ENCODE measurements at places on chromosomes 2 and 18.

DNA sequence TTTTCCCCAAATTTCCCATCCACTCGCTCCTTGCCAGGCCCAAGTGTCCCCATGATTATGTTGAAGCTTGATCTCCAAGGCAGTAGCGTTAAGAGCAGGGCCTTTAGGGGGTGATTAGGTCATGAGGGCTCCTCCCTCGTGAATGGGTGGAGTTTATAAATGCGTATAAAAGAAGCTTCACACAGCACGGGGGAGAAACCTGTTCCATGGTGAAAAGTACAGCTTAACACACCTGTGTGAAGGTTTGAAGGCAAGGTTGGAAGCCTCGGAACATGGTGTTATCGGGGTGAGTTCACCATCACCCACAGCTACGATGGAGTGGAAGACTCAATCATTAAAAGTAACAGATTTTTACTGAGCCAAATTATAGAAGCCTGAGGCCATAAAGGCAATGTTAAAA lies 137.4 kb upstream of the ALKAL2 start:
- DNase-seq, result no peak

DNA sequence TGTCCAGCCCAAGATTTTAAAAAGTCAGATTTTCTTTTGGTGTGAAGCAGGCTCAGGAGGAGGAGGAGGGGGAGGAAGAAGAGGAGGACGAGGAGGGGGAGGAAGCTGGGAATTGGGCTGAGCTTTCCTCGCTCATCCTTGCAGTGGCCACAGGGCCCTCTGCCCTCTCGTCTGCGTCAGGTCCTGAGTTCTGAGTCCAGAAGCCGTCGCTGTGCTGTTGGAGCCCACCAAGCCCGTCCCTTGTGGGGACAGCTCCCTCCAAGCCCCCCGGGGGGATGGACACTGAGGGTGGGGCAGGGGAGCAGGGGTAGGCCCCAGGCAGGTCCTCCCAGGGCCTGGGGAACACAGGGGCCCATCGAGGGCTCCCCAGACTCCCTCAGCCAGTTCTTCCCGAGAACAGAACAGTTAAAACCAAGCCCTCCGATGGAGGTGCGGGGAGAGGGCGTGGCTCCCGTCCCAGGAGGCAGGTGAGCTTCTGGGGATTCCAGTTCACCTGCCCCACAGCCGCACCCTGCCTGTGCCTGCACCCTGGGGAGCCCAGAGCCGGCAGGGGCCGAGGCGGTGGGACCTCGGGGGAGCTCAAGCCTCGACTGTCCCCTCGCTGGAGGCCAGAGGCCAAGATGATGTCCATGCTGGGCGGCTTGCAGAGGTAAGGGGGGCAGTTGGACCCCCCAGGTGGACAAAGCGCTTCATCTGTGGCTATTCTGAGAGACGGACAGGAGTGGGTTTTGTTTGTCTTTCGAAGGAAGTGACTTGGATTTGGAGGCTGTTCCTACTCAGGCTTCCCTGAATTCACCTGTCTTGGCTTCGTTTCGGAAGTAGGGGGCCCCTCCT lies at the start of gene GAL3ST2:
GAL3ST2 (plus strand) TSS at position 487 of the 834 bp plus-strand sequence; CDS start at position 621, 134 bp downstream.
- DNase-seq, result no peak

- no peak for DNase-seq
These were observed 230.2 kb upstream of the SMAD2 start for GRCh38 chr18:48160622-48161021.

DNA sequence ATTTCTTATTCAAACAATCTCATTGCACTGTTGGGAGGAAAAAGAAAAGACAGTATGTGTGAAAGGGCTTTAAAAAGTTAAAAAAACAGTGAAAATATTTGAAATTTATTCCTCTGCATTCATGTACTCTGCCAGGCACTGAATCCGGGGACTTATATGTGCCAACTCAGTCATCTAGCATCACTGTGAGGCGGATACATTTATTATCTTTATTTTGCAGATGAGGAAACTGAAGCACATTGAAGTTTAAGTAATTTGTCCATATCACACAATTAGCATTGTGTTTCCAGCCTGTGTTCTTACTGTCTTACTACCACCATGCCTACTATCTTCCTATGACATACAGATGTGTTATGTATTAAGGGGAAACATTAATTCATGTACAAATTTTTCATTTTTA lies 1.8 kb downstream of the LCLAT1 start:
- DNase-seq, result no peak

DNA sequence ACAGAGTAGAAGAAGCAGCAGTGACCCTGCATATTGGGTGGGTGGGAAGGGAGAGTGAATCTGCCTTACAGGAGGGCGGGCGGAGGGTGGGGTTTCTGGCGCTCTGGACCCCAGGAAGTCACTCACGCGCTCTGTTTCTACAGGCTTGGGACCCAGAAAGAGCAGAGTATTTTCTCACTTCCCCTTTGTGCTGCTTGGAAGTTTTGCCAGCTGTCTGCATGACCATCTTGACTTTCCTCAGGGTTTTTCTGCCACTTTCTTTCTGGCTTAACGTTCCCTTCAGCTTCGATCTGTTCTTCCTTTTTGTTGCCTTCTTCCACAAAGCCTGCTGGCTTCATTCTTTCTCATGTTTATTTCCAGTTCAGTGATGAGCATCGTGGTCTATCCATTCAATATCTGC lies 383.1 kb downstream of the GALR1 start:
- no peak for DNase-seq

DNA sequence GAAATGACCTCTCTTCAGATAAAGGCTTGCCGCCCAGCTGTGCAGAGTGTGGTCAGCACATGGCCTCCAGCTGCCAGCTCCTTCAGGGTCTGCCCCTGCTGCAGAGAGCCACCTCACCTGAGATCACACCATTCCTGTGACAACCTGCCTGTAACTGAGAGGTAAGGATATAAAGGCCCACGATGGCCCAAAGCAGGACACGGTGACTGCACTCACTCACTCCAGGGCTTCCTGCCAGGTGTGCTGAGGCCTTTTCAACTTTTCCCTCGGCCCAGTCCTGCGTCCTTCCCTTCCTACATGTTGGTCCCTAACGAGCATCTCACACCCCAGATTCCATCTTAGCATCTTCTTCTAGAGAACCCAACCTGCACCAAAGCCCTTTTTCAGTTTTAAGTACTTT lies 36.2 kb downstream of the ANKRD44 start:
- DNase-seq, result no peak

DNA sequence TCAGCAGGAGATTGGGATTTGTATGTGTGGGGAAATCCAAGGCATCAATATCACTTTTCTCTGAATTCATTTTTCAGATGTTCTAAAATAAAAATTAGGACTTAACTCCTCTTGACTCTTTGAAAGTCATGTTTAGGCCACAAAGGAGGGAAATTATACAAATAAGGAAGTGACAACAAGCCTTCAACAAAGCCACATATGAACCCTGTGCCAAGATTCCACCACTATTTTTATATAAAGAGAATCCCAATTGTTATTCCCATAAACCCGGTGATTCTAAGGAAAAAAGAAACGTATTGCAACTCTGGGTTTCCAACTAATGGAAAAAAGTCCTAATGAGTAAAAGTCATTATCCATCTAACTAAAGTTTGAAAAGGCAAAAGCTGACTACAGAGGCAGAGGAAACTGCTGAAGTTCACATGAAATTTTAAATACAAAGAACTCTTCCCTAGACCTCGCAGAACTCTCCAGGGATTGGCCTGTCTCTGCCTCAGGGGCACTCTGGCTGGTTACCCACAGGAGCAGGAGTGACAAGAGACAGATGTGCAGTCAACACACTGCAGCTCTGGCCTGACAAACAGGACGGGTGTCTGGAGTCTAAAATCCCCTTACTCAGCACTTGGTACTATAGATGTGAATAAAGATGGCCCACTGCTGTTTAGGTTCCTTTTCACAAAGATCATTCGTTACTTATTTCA lies 11.5 kb downstream of the NPC1 start:
- peak; percentile 16 for DNase-seq

GRCh38 chr2:3959372-3959771 lies 256.0 kb downstream of the DCDC2C start:
- no peak for DNase-seq

DNA sequence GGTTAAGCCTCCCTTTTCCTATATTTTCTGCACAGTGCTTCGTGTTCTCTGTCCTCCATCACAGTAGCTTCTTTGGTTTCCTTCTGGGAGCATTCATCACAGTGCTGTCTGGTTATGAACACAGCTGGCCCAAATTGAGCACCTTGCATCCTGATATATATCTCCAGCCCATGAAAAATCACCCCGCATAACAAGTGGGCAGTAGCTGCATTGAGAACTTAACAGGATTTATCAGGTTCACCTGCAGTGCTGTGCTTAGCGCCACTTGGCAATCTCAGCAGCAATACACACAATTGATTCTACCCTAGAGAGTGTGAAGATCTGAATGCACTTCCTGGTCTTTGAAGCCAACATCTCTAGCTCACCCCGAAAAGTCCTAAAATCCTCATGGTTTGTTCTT lies 408.0 kb downstream of the RNF144A start:
- DNase-seq, result no peak

- no peak for DNase-seq
These were observed 166.5 kb downstream of the SEPTIN10 start for GRCh38 chr2:109447251-109447661.

- DNase-seq, result no peak
These were observed 85.7 kb upstream of the FRZB start for GRCh38 chr2:182951948-182952663.

GRCh38 chr2:54013996-54014395 lies 43.2 kb upstream of the PSME4 start:
- no peak for DNase-seq

DNA sequence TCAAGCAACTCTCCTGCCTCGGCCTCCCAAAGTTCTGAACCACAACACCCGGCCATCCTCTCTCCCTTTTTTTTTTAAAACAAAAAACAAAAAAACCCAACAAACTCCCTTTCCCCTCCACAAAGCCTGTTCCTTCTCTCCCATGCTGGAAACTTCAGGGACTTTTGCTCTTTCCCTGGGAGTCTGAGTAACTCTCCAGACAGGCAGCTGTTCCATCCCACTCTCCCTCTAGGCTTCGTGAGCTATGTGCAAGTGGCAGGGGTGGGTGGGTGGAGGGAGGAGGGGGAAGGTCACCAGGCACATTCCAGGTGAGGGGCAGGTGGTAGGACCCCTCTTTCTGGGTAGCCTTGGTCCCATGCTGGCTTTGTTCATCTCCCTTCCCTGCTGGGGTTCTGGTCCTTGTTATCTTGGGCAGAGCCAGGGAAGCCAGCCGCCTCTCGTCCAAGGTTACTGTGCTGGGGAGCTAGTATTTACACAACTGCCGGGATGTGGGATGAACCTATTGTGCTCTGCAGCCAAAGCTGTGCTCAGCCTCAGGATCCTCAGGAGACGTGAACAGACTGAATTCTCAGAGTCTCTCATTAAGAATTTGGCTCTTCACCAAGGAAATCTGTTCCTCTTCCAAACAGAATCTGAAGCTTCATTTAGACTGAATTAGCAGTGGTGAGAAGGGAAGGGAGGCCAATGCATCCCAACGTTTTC lies 106.9 kb downstream of the LIPG start:
- no peak for DNase-seq

DNA sequence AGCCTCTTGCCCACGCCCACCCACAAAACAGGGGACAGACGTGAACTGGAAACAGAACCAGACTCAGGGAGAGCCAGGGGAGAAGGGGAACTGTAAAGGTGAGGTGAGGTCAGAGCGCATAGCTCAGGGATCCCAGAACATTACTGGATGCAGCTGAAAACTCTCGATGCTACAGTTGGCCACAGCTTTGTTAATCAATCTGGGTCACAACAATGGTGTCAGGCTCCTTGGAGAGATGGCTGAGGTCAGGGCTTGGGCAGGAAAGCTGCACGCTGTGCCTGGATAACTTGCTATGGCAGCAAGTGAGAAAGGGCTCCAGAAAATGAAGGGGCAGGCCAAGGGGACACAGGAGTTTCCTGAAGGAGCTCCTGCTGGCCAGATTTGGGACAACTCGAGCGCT lies 263.3 kb downstream of the TFCP2L1 start:
- DNase-seq, result no peak

GRCh38 chr18:24388957-24389356 lies 8.7 kb downstream of the OSBPL1A start:
- no peak for DNase-seq

DNA sequence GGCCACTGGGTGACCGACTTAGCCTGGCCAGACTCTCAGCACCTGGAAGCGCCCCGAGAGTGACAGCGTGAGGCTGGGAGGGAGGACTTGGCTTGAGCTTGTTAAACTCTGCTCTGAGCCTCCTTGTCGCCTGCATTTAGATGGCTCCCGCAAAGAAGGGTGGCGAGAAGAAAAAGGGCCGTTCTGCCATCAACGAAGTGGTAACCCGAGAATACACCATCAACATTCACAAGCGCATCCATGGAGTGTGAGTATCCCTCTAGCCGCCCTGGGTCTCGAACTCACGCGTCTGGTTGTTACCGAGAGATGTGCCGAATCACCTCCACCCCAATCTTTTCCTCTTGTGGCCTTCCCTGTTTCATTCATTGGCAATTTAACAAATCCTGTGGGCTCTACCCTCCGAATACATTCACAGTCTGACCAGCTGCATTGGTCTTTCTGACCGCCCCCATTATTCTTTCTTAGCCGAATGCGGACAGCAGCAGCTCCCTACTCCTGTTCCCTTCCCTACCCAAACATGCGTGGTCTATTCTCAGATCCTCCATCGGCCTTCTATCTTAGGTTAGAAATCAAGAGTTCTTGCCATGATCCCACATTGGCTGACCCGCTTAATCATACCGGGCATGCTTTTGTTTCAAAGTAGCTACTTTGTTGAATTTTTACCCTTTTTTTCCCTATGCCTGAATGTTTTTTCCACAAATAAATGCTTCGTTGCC lies 631 bp downstream of the RPL31 start:
- DNase-seq, result no peak

DNA sequence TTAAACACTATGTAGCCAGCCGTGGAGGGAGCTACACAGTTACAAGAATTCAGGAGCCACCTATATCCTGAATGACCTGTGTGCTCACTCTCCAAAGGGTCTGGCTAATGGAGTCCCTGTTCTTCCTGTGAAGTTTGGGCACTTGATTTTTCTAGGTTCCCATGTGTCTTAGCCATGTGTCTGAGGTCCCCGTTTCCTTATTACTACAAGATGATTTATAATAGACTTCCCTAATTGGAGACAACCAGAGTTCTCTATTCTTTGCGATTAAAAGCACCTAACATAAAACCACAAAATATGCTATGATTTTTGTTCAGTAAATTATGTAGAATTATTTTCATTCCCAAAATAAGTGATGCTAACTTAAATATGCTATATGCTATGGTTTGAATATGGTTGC lies 83.4 kb downstream of the PDK1 start:
- DNase-seq, result no peak

GRCh38 chr2:143877876-143878530 lies 641.9 kb downstream of the ZEB2 start:
- DNase-seq, result no peak

GRCh38 chr2:26528836-26529235 lies 50.9 kb upstream of the OTOF start:
- no peak for DNase-seq

GRCh38 chr2:228768818-228769217 lies 502.3 kb downstream of the PID1 start:
- DNase-seq, result no peak

- no peak for DNase-seq
These were observed 30.6 kb downstream of the ITGB6 start for GRCh38 chr2:160169471-160169870.

- DNase-seq, result no peak
These were observed 2.4 kb upstream of the INO80C start for GRCh38 chr18:35500113-35500512.
